CD4-positive, alpha-beta T cell treated with Interleukin-10 for 1 hour (primary cell): ENCODE measurements at places on chromosomes 12 and 14.

DNA sequence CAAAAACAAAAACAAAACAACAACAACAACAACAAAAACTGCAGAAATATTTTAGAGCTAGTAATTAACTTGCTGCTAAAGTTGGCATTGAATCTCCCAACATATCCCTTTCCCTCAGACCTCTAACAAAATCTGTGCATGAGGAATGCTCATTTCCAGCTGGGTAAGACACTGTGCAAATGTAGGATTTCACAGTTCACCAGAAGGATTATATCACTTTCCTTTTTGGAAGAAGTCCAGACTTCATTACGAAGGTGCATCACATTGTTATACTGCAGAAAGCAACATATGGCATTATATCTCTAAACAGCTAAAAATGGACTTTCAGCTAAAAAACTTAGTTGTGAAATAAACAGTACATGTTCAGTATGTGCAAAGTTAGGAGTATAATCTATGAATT lies 341.8 kb downstream of the FSCB start:
- DNase-seq = no peak

DNA sequence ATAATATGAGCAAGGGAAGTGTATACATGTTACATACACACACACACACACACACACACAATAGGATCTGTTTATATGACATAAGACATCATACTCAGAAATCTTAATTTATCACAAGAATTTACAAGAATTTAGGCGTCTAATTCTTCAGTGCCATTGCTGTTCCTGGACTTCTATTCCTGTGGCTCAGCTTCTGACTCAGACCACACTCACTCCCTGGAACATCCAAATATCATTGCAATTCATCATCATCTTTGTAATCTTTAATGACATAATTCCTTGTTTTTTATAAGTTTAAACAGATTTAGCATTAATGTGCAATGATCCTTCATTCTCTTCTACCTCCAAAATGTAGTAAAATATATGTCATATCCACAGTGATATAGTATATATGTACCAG lies 544.2 kb downstream of the FOXG1 start:
- no peak for DNase-seq

- DNase-seq = no peak
Observed at GRCh38 chr12:88665071-88665470, 84.8 kb upstream of the KITLG start.

GRCh38 chr14:50064993-50065392 lies 51.4 kb downstream of the VCPKMT start:
- peak; percentile 82 for DNase-seq

- DNase-seq = no peak
Observed at GRCh38 chr12:94545935-94546771, 86.5 kb upstream of the CEP83 start.

DNA sequence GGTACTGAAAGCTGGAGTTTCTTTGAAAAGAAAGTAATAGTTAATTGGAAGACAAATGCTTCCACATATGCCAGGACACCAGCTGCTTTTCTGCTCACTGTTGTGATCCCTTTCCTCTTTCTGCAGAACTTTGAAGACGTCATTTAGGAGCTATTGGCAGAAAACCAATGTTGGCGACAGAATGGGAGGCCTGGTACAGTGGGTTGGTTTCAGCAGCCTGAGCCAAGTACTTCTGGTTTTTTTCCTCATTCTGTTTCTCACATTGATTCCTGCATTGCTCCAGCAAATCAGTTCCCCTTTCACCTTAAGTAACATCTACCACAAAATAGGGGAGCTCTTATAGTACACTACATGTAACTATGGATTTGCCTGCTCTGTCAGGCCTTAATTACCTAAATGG lies 96.9 kb downstream of the FIGNL2 start:
- DNase-seq = no peak

DNA sequence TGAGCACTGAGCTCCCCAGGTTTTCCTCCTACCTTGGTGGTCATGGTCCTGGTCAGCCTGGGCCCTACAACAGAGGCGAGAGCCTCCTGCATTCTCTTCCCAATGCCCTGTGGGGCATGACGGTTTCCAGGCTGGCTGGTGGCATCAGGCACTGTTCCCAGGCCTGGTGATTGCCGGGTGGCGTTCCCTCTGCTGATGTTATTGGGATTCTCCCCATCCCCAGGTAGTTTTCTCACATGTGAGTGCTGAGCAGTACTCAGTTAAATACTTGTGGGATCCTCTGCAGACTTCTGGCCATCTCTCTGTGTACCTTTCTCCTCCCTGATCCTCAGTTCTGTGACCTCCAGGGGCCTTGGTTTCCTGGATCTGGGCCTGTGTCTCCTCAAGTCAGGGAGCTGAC lies 15.8 kb downstream of the C1R start:
- DNase-seq = no peak

DNA sequence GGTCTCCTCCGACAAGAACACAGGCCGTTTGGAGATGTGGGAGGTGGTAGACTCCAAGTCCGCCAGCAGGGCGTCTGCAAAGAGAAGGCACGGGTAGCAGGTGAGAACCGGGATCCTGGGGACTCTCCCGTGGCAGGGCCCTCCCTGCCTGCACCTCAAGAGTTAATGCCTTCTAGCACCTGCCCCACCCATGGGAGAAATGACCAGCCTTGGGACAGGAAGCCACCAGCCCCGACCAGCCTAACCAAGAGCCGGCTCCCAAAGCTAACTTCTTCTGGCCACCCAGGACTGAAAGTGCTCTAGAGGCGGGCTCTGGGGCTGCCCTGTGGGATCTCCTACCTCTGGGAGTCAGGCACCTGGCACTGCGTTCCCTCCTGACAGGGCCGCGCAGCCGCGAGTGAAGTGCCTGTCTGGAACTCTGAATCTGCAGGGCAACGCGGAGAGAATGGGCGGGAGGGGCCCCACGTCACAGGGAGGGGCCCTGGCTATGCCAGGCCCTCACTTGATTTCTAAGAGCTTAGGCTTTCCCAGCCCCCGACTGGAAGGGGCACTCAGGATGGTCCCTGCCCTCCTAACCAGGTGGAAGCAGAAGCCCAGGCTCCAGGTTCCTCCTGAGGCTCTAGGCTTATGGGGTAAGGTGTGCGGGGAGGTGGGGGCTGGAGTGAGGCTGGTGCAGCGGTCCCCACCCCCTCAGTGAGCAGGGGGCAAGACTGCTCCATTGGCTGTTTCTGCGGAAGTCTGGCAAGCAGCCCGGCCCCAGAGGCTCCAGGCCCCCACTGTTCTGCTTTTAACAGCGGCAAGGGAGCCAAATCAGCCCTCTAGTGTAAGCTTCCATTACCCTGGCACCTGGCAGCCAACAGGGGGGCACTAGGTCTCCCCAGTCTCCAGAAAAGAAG lies 23.6 kb upstream of the RPLP0 start:
- DNase-seq = no peak

GRCh38 chr12:110591451-110592051 lies 8.4 kb upstream of the PPTC7 start:
- no peak for DNase-seq

GRCh38 chr12:107027636-107028053 lies 40.7 kb upstream of the MTERF2 start:
- peak; percentile 84 for DNase-seq

GRCh38 chr12:80056845-80057244 lies 42.5 kb upstream of the OTOGL start:
- no peak for DNase-seq

DNA sequence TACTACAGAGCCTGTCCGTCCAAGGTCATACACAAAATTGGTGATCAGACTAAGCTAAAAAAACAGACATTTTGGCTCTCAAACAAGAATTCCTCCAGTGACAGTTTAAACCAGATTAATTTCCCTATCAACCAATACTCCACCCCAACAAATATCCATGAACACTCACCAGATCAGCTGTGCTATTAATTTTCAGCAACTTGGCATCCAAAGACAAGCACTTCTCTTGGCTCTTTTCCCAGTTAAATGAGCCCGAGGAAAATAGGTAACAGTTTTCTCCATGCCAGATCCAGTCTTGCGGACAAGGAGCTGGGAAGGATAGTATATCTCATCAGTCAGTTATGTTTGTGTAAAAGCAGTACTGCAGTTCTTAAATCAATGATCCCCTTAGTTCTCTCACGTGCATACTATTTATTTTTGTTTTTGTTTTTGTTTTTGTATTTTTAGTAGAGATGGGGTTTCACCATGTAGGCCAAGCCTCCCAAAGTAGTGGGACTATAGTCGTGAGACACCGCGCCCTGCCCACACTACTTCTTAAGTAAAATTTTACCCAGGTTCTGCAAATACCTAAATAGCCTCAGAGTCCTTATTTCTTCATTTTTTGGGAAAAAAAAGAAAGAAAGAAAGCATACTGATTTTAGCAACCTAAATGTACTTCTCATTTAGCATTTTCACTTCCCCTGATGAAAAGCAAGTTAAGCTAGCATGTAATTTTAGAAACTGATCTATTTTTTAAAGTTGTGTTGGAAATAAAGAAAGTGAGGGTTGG lies 11.1 kb downstream of the OLR1 start:
- no peak for DNase-seq

DNA sequence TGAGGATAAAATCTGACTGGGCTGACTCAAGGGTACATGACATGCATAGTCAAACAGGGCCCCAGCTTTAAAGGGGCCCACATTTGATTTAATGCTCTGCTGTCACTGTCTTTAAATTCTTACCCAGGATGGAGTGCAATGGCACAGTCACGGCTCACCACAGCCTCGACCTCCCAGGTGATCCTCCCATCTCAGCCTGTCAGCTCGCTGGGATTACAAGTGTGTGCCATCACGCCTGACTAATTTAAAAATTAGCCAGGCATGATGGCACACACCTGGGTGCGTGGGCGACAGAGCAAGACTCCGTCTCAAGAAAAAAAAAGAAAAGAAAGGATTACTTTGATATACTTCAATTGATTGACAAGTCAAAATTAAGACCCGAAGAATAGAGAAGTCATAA lies 9.2 kb upstream of the PLBD1 start:
- no peak for DNase-seq

DNA sequence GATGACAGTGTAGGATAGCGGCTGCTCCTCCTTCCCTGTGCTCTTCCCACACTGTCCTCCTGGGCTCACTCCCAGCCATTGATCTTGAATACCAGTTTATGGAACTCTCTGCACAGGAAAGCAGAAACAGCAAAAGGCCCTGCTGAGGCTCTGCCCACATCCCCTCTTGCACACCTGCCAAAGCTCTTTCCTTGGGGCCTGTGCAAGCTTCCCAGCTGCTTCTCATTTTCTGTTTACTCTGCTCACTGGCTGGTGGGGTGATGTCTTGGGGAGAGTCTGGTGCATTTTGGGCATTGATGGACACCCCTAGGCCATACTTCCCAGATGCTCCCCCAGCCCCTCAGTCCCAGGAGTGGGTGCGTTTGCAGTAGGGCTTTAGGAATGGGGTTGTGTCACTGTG lies 361.8 kb downstream of the TMEM121 start:
- DNase-seq = no peak

DNA sequence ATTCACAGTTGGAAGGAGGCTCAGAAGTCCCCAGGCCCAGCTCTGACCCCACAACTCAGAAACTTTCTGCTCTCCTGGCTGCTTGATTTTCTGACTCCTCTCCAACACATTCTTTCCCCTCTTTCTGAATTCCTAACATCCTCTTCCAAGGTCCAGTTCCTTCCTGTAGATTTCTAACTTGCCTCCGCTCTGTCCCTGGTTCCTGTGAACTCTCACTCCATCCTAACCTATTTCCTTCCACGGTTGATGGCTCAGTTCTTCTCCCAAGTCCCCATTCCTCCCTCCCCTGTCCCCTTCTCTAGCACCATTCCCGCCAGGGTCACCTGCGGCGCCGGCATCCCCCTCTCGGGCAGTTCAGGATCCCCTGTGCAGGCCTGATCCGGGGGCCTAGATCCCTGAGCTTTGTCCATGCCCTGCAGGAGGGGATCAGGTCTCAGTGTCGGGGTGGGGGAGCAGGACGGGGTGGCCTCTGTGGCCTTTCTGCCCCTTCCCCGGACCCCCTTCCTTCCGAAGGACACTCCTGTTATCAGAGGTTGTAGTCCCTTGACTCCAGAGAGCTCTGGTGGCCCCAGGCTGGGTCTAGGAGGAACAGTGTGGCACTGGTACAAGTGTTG lies 6.0 kb upstream of the SLC22A17 start:
- DNase-seq = no peak

DNA sequence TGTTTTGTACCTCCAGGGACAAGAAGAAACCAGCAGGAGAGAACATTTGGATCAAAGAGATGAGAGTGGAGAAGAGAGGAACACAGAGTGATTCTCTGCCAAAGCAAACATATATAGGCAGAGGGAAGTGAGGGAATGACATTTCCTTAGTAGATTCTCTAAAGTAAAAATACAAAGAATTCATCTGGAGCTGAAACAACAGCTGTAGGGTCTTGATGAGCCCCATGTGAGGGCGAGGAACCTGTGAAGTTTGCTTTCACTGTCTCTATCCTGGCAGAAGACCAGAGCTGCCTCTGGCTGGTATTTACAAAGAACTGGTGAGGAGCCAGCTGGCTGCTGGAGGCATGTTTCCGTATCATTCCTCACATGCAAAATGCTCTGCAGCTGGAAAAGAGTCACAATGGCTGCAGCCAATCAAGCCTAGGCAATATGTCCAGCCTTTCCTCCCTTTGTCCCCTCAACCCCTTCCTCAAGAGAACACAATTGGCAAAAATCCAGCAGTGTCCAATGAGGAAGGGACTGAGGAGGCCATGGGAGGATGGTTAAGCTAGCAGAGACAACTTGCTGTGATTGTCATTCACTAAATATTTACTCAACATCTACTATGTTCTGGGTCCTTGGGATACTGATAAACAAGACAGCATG lies 122.5 kb downstream of the PHLDA1 start:
- no peak for DNase-seq

GRCh38 chr14:99145307-99145706 lies 126.7 kb downstream of the BCL11B start:
- no peak for DNase-seq

- DNase-seq = no peak
Observed at GRCh38 chr14:67426161-67426560, 14.2 kb upstream of the PLEK2 start.

- DNase-seq = no peak
Observed at GRCh38 chr14:83894568-83894967, 1635.4 kb upstream of the FLRT2 start.

- DNase-seq = no peak
Observed at GRCh38 chr12:54522243-54522642, 24.7 kb downstream of the NCKAP1L start.

GRCh38 chr12:106598003-106598402 lies 15.2 kb downstream of the RFX4 start:
- no peak for DNase-seq

GRCh38 chr12:48022676-48023385 lies 18.6 kb upstream of the COL2A1 start:
- DNase-seq = no peak

- DNase-seq = no peak
Observed at GRCh38 chr12:105083551-105084105, 630 bp downstream of the ALDH1L2 start.

DNA sequence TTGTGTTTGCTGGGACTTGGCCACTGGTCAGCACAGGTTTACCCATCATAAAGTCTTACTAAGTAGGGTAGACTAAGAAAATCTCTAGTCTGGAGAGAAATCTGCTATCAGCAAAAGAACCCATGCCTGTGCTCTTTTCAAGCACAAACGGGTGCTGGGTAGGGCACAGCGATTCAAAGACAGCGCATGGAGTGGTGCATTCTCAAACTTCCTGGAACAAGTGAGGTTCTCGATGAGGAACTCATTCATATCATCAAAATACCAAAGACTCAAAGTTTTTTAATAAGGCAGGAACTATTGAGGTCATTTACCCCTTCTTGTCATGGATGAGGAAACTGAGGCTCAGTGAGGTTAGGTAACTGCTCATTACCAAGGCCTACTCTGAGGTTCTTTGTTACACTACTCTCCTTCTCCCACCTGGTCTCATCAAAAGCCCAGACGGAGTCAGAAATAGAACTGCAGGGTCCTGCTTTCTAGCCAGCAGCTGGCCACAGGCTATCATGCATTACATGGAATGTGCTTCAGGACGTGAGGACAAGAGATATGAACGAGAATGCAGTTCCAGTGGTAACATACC lies 390.3 kb downstream of the ZFP36L1 start:
- DNase-seq = no peak
